Aortic smooth muscle cell (primary cell): ENCODE measurements at places on chromosomes 2 and 18. TPM values are rescaled to one million over a fixed set of nuclear protein-coding genes. Genes with fewer than 3 reads are reported as not detected.

ERBB4 gene
- total RNA-seq = 7.7 and 17.0 TPM in 2 replicates

SERPINB5 gene
- total RNA-seq = not detected in 2 replicates

CHN1 gene
- total RNA-seq = 3.6 and 4.4 TPM in 2 replicates

FAHD2B gene
- total RNA-seq = 2.6 and 3.8 TPM in 2 replicates

ANKRD30B gene
- total RNA-seq = not detected in 2 replicates

SLC1A4 gene
- 9.9 and 13.3 TPM in 2 replicates for total RNA-seq

ANKRD62 gene
- total RNA-seq = under 0.01 TPM in 1 of 2 replicates, not detected in the other
